Stimulated activated CD4-positive, alpha-beta T cell treated with anti-CD3 and anti-CD28 coated beads, TNF-alpha, amount 100 ng/mL, for 1 hour (primary cell): ENCODE measurements at places on chromosomes 5 and 9.

- DNase-seq = no peak
These were observed 88.7 kb downstream of the PRKACG start for GRCh38 chr9:68925175-68925574.

DNA sequence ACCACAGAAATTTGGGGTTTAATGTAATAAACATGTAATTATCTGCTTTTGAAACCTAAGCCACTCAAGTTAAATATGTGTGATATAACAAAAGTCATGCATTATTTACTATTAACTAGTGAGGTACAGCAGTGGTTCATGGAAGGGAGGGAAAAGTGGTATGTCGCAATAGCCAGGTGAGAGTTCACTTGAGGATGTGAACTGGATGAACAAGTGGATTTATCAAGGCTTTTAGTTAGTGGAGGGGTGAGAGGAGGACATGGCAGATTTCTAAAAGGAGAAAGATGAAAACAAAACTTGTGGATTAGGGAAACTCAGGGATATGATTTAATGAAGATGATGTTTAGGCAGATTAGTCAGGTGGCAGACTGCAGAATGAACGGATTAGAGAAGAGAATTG lies 141.3 kb upstream of the NFIB start:
- no peak for DNase-seq

DNA sequence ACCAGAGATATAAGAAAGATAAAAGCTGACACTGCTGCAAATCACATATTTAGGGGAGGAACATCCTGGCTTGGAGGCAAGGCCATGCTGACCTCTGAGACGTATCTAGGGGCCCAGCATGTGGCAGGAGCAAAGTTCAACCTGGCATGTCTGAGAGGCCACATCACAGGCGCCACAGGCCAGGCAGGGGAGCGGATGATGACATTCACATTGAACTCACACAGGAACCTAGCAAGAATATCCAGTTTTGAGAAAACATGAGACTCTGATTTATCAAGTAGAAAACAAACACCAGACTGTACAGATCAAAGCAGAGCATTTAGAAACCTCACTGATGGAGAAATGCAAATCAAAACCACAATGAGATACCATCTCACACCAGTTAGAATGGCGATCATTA lies 64.2 kb upstream of the STK32A start:
- DNase-seq = no peak

GRCh38 chr5:159897786-159898393 lies 18.4 kb upstream of the ADRA1B start:
- no peak for DNase-seq

- DNase-seq = no peak
These were observed 11.8 kb downstream of the SUB1 start for GRCh38 chr5:32597041-32597629.

DNA sequence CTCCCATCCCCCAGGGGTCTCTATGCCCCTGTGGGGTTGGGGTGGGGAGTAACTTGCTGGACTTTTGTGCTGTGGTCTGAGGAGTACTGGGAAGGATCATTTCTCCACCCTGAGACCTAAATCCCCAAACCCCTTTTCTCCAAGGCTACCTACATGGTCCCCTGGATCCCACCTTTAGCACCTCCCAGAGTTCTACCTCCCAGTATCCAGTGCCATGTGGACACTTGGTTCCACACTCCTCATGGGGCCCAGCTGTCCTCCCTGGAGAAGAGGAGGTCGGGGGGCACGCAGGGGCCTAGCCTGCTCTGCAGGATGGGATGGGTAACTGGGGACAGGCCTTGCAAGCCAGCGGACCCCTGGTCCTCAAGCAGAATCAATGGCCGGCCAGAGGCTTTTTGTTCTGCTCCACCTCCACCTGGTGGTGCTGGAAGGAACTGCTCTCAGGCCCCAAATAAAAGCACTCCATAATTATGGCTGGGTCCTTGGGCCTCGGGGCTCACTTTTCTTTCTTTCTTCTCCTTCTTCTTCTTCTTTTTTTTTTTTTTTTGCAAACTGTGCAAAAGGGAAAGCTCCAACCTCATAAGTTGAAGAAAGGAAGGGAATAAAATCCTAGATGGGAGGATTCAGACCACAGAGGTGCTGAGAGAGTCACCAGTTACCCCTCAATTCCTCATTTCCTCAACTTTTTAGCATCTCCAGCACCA lies 68.4 kb downstream of the PSD2 start:
- DNase-seq = peak; percentile 4

DNA sequence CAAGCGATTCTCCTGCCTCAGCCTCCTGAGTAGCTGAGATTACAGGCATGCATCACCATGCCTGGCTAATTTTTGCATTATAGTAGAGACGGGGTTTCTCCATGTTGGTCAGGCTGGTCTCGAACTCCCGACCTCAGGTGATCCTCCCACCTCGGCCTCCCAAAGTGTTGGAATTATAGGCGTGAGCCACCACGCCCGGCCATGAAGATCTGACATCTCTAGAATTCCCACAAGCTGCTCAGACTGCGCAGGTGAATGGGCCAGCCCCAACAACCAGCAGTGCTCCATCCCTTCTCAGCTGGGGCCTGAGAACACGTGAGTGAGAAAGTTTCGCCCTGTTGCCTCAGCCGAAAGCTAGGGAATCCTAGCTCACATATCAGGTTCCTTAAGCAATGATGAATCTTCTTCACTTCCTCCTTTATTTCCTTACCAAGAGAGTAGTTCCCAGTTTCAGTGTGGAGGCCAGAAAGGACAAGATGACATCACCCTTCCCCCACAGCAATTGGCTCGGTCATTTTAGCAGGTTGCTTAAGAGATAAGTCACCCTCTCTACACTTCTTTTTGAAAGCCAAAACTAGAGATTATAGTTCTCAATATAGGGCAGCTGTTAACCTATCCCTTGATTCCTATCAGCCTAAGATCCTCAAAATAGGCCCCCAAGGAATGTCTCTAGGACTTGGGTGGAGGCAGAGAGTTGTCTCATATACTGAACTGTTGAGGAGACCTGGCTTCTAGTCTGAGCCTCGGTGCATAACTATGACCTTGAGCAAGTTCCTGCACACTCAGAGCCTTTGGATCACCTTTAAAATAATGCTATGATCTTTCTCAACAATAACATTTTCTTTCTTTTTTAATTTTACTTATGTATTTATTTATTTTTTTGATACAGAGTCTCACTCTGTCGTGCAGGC lies 23.9 kb upstream of the PPP2CA start:
- no peak for DNase-seq

- no peak for DNase-seq
These were observed 55.6 kb upstream of the COL5A1 start for GRCh38 chr9:134585746-134586706.

DNA sequence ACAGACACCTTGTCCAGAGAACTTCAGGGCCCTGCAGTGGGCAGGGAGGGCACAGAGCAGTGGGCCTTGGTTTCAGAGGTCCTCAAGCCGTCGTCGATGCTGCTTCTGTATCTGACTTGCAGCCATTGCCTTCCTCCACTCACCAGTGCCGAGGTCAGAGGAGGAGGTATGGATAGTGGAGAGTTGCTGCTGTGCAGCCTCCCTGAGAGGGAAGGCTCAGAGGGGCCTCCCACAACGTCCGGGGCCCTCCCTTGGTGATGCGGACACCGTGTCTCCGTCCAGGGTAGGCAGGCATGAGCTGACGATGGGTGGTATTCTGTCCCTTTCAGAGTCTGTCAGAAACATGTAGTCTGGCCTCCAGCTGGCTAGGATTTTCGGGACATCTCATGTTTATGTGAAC lies 73.9 kb downstream of the MVB12B start:
- DNase-seq = no peak
